ENCODE measurements at places on chromosomes 3 and 15.

- DNase-seq: no peak
Observed at GRCh38 chr3:19267040-19267439, 118.7 kb downstream of the KCNH8 start.

DNA sequence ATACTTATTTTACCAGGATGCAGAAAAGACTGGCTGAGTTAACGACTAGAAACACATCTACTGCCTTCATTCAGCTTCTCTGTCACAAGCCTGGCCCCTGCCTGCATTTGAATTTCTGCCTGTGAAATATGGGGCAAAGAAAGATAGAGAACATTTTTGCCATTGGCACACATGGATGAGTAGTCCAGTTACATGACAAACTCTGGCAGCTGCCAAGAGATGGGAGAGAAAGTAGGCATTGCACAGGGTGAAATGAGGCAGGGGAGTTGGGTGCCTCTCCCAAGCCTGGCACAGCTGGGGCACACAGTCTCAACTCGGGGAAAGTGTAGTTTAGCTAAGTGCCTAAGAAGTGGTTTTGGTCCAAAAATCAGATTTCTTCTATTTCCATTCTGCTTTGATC, 24.0 kb downstream of the ANXA2 start:
- no peak for DNase-seq

GRCh38 chr3:197593046-197593380, 37.2 kb upstream of the BDH1 start:
- no peak for DNase-seq

DNA sequence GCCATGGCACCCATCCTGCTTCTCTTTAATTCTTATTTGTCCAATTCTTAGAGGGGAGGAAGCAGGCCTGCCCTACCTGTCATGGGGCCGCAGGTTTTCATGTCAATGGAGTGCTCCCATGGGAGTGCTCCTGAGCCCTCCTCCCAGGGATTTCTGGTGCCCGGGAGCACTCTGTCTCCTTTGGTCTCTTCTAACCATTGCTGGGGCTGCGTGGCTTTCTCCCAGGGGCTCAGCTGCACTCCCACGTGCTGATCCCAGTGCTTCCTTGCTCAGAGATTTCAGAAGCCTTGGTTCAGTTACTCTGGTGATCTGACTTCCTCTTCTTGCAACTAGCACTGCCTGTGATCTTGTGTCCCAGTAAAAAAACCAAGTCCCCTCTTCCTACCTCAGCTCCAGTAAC, 68.0 kb upstream of the ARL8B start:
- no peak for DNase-seq

GRCh38 chr15:66696770-66697169, 5.3 kb upstream of the SMAD6 start:
- no peak for DNase-seq

DNA sequence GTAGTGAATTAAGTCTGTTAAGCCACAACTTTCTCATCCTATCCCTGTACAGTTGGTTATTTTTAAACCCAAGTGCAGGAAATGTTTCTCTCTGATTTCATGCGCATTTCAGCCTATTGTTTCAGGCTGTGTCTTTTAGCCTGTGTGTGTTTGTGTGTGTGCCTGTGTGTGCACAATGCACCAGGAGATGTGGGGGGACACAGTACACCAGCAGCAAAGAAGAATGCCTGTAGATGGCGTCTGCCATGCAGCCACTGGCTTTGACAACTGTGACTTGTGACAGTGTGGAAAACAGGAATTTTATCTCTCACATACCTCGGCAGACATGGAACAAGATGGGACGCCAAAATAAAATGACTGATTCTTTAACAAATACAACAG, 43.6 kb upstream of the PLXNA1 start:
- no peak for DNase-seq

- DNase-seq: no peak
Observed at GRCh38 chr3:40382617-40382979, 4.4 kb upstream of the ENTPD3 start.

GRCh38 chr3:160343132-160343531, 55.9 kb downstream of the IFT80 start:
- no peak for DNase-seq

GRCh38 chr3:6806991-6807390, 53.9 kb upstream of the GRM7 start:
- no peak for DNase-seq

GRCh38 chr15:27782125-27782524, 317.0 kb downstream of the OCA2 start:
- no peak for DNase-seq

DNA sequence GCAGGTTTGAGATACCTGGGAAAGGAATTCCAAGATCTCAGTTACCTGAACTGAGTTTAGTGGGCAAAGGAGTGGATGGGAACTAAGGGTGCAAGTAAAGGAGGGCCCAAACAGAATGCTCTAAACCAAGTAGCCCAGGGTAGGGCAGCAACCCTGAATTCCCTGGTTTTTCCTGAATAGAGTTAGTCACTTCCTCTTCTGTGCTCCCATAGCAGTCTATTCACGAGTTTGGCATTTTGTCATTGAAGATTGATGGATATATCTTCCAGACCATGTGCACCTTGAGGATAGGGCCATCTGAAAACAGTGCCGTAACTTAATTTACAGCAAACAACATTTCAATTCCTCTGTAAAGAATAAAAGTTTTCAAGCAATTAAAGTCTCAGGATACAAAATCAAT, 18.5 kb upstream of the PTX3 start:
- DNase-seq: no peak

DNA sequence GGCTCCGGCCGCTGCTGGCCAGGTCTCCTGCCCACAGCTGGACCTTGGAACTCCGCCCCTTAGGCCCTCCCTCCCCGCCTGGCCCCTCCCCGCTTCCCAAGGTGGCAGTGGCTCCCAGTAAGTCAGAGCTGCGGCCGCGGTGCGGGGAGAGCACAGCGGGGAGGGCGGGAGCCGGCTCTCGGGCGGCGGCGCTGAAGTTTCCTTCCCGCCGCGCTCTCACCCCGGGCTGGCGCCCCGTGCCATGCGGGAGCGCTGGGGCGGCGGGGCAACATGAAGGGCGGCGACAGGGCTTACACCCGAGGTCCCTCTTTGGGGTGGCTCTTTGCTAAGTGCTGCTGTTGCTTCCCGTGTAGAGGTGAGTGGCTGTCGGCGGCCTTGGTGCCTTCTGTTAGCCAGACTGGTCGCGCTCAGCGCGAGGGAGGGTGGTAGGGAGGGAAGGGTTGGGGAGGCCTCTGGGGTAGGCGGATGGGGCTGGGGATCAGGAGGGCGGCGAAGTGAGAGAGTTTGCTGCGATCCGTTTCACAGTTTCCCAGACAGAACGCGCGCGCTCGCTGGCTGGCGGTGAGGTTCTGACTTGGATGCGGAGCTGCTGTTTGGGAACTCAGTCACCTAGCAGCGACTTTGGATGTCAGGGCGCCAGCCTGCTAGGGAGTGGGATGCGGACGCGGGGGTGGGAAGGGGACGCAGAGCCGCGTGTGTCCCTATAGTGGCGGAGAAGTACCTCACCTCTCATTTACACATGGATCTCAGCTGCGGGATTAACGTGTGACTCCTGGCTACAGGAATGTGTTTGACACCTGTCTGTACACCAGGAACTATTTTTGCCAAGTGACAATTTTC, 145.5 kb upstream of the UMPS start:
- no peak for DNase-seq

- DNase-seq: no peak
Observed at GRCh38 chr3:120749843-120750242, 7.3 kb downstream of the GTF2E1 start.

GRCh38 chr3:101810022-101810418, 31.0 kb downstream of the NXPE3 start:
- no peak for DNase-seq
